ENCODE measurements at places on chromosomes 12 and 14.

DNA sequence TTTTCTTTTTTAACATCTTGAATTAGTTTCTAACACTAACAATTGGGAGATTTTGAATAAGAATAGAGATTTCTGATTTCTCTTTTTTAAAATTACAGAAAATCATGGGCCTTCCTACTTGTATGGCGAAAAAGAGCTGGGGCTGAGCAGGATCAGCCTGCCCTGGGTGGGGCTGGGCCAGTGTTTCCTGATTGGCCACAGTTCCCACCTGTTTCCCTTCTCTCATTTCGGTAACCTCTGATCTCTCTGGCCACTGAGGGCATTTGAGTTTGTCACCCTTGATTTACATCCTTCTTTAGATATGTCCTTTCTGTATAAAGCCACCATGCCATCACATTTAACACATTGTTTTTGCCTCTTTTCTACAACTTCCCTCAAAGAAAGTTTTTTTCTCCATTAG, 254.2 kb downstream of the ZFP36L1 start:
- peaks cover 65% of the 10 kb centered on the region for H3K4me1 ChIP-seq
- peaks cover 8% of the 10 kb centered on the region for H3K36me3 ChIP-seq
- H3K4me3 ChIP-seq, result no peak overlapping the region

DNA sequence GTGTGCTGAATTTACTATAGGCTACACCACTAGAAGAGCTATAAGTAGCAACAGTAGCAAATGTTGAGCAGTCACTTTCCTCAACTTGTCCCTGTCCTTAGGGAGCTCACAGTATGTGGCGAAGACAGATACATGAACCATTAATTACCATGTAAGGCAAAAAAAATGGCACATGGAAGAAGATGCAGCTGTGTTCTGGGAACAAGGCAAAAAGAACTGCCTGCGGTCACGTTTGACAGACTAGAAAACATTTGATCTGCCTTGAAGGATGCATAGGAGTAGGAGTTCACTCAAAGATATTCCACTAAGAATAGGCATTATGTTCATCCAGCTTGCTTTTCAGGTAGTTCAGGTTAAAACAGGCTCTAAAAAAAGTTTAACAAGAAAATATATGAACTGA, 46.5 kb upstream of the IFNG-AS1 start:
- no peak for DNase-seq
- no peak overlapping the region for H3K27ac ChIP-seq
- H3K36me3 ChIP-seq, result no peaks in the 10 kb centered on the region
- H3K4me1 ChIP-seq, result peaks cover 38% of the 10 kb centered on the region
- no peak overlapping the region for H3K4me3 ChIP-seq

DNA sequence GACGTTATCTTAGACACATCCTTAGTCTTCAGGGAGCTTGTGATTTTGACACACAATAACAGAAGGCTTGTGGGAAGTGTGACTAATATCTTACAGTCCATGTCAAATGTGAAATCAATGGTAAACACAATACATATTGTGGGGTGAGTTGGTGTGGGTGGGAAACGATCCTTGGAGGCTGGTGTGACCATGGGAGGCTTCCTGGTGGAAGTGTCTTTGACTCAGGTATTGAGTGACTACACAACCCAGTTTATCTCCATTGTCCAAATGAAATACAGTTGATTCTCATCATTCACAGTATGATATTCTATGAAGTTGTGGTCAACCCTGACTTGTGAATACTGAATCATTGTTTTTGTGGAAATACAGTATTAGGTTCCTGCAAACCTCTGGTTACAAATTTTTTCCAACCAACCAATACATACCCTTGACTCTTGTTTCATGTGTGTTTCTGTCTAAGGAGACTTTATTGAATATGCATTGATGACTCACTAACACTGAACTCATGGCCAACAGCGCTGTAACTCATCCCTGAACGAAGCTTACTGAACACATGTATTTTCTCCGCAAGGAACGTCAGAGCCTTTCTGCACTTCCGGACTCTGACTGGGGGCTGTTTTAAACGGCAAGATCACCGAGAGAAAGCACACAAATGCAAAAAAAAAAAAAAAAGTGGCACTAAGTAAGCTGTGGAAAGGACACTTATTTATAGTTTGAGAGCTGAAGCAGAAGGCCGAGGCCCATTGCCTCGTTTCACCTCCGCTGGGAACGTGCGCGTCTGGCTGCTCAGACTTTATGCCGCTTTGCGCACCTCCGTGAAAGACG, 59.0 kb downstream of the CLMN start:
- H3K4me3 ChIP-seq, result no peak overlapping the region
- H3K27me3 ChIP-seq, result 0 out of 2 replicates have a peak, but pooled peaks cover 1% of the 10 kb centered on the region
- no peak overlapping the region for H3K27ac ChIP-seq
- no peaks in the 10 kb centered on the region for H3K36me3 ChIP-seq
- H3K4me1 ChIP-seq, result peaks cover 7% of the 10 kb centered on the region
- no peak for DNase-seq

GRCh38 chr14:51369814-51370213, 129.8 kb downstream of the TMX1 start:
- peaks cover 2% of the 10 kb centered on the region for H3K27me3 ChIP-seq
- H3K36me3 ChIP-seq, result peaks cover 5% of the 10 kb centered on the region
- H3K4me1 ChIP-seq, result peaks cover 19% of the 10 kb centered on the region

DNA sequence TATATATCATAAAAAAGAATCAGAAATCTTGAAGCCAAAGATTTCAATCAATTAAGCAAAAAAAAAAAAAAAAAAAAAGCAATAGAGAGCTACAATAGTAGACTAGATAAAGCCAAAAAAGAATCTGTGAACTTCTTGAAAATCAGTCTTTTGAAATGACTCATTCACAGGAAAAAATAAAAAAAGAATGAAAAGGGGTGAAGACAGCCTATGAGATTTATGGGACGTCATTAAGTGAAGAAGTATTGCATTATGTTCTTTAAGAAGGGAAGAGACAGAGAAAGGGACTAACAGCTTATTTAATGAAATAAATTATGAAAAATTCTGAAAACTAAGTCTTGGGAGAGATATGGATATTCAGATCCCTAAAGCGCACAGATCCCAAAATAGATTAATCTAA, 103.8 kb downstream of the ACSS3 start:
- no peak overlapping the region for H3K4me3 ChIP-seq
- DNase-seq, result no peak
- H3K36me3 ChIP-seq, result 0 out of 2 replicates have a peak, but pooled peaks cover 3% of the 10 kb centered on the region
- no peaks in the 10 kb centered on the region for H3K27me3 ChIP-seq

- H3K27me3 ChIP-seq, result no peaks in the 10 kb centered on the region
- peaks cover 20% of the 10 kb centered on the region for H3K4me1 ChIP-seq
- H3K4me3 ChIP-seq, result no peak overlapping the region
- DNase-seq, result peak; percentile 19
- H3K36me3 ChIP-seq, result peaks cover 13% of the 10 kb centered on the region
These were observed 45.0 kb upstream of the STRN3 start for GRCh38 chr14:31071151-31071550.

DNA sequence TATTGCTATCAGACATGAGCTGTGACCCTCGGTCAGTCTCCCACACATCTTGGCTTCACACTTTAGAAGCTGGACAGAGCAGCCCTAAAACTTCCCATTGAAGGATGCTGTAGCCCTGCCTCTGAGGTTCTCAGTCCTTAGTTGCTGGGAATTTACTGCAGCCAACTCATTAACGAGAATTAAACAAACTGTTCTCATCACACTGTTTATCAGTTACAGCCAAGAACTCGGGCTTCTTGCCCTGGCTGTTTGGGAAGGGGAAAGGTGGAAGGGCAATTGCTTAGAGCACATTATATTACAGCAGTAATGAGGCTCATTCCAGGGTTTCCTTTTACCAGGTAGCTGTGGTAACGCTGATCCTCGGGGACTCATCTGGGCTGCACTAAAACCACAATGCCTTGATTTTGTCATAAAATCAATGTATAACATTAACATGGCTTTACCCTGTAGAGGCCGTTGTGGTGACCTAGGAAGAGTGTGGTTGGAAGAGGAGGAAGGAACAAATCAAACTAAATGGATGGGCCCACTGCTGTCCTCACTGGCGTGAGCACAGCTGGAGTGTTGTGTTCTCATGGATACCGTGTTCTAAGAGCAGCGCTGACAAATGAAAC, 87.1 kb downstream of the GPR135 start:
- H3K27me3 ChIP-seq, result peaks cover 2% of the 10 kb centered on the region
- H3K27ac ChIP-seq, result 0 out of 2 replicates have a peak overlapping the region, but pooled peaks have one; percentile 5
- no peaks in the 10 kb centered on the region for H3K36me3 ChIP-seq
- no peak overlapping the region for H3K4me3 ChIP-seq
- no peak for DNase-seq

- peaks cover 31% of the 10 kb centered on the region for H3K4me1 ChIP-seq
- no peaks in the 10 kb centered on the region for H3K27me3 ChIP-seq
- H3K36me3 ChIP-seq, result no peaks in the 10 kb centered on the region
- peak; percentile 93 for DNase-seq
- H3K4me3 ChIP-seq, result peak overlapping the region; percentile 87
- H3K27ac ChIP-seq, result peak overlapping the region; percentile 96
These were observed 124.8 kb upstream of the MAP1LC3B2 start for GRCh38 chr12:116434155-116435011.

DNA sequence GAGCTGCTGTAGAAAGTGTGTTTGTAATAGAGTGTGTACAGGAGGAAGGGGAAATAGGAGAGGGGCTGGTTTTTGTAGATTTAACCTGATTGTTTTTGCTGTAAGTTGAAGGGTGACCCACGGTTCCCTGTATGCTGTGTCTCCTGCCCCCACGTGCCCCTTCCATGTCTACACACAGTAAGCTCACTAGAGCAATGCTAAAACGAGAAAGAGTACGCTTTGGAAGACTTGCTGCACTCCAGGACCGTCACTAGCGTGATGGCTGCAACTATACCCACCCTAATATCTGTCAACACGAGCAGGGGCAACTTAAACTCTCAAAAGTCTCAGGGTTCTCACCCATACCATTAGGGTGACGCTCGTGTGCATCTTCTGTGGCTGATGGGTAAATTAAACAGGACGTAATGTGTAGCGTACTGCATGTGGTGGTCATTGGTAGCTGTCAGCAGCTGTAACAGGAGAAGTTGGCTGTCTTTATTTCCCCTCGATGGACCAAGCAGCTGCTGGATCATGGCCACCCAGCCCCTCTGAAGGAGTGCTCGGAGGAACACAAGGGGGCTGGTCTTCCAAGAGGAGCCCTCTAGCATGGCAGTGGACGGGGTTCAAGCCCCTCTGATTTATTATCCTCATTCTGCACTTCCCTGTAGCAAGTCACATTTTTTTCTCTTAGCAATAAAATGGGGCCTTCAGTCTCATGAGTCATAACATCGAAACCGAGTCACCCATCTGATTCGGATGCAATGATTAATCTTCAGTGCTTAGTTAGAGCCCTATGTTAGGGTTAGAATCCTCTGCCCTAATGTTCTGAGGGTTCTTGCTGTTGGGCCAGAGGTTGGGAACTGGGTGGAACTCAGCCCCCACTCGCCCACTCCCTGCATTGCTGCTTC, 14.0 kb downstream of the CCND2 start:
- H3K27ac ChIP-seq, result no peak overlapping the region
- peaks cover 36% of the 10 kb centered on the region for H3K27me3 ChIP-seq
- peak; percentile 34 for DNase-seq
- no peak overlapping the region for H3K4me3 ChIP-seq

GRCh38 chr12:67534681-67535080, 113.9 kb upstream of the DYRK2 start:
- peak; percentile 85 for DNase-seq
- H3K36me3 ChIP-seq, result peaks cover 4% of the 10 kb centered on the region
- peak overlapping the region; percentile 50 for H3K4me3 ChIP-seq
- H3K27ac ChIP-seq, result peak overlapping the region; percentile 64
- peaks cover 47% of the 10 kb centered on the region for H3K4me1 ChIP-seq

DNA sequence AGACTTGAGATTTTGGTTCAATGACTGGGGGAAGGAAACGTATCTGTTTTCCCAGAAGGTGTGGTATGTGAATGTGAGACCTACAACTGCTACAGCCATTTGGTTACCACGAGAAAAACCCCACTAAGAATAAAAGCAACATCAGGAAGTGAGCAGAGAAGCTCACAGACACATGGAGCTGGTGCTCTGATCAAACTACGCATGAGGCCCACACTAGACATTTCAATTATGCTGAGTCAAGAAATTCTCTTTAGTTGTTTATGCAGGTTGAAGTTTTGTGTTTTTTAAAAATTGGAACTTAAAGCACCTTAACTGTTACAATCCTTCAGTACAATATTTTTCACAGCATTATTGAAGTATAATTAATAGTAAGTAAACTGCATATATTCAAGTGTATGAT, 8.9 kb upstream of the SPTLC2 start:
- no peak for DNase-seq
- peaks cover 5% of the 10 kb centered on the region for H3K36me3 ChIP-seq
- no peak overlapping the region for H3K27ac ChIP-seq
- no peaks in the 10 kb centered on the region for H3K27me3 ChIP-seq
- H3K4me3 ChIP-seq, result no peak overlapping the region

GRCh38 chr12:52741375-52742195, 35.6 kb downstream of the KRT76 start:
- no peaks in the 10 kb centered on the region for H3K36me3 ChIP-seq
- peak; percentile 13 for DNase-seq
- peaks cover 23% of the 10 kb centered on the region for H3K27me3 ChIP-seq
- no peaks in the 10 kb centered on the region for H3K4me1 ChIP-seq
- H3K27ac ChIP-seq, result no peak overlapping the region

DNA sequence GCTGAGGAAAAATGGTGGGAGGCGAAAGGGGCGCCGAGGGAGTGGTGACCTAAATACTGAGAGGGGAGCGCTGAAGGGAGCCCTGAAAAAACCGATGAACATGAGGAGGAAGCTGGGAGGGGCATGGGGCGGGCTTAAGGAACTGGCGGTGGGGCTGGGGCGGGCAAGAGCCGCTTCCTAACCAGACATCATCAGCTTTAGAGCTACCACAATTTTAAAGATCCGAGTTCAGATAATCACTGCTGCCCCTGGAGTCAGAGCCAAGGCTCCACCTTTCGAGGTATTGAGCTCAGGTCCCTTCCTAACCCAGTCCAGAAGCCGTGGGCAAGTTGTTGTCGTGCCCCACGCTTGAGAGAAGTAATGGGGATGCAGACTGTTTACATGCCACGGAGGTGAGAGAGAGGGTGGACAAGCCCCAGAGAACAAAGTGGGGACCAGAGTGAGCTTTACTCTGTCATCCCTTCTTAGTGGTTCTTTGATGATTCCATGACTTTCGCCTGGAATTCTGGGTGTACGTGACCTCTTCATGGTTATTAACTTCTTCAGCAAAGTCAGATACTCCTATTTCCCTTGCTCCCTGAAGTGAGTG, 393 bp downstream of the ORMDL2 start:
- peak; percentile 30 for DNase-seq
- H3K4me3 ChIP-seq, result no peak overlapping the region
- no peak overlapping the region for H3K27ac ChIP-seq
- H3K36me3 ChIP-seq, result peaks cover 32% of the 10 kb centered on the region
- H3K27me3 ChIP-seq, result no peaks in the 10 kb centered on the region

GRCh38 chr12:100554608-100555077, 18.8 kb upstream of the GAS2L3 start:
- DNase-seq, result peak; percentile 90
- no peaks in the 10 kb centered on the region for H3K27me3 ChIP-seq
- no peaks in the 10 kb centered on the region for H3K36me3 ChIP-seq
- H3K27ac ChIP-seq, result no peak overlapping the region
- H3K4me3 ChIP-seq, result no peak overlapping the region
- H3K4me1 ChIP-seq, result no peaks in the 10 kb centered on the region

GRCh38 chr14:52313462-52313861, 650 bp upstream of the PTGER2 start:
- no peaks in the 10 kb centered on the region for H3K36me3 ChIP-seq
- H3K4me3 ChIP-seq, result peak overlapping the region; percentile 89
- DNase-seq, result no peak
- H3K4me1 ChIP-seq, result peaks cover 20% of the 10 kb centered on the region

- no peak overlapping the region for H3K27ac ChIP-seq
- no peak overlapping the region for H3K4me3 ChIP-seq
- no peaks in the 10 kb centered on the region for H3K4me1 ChIP-seq
- no peaks in the 10 kb centered on the region for H3K36me3 ChIP-seq
- no peak for DNase-seq
These were observed 21.0 kb upstream of the RNASE2 start for GRCh38 chr14:20934148-20934762.
